ENCODE measurements at places on chromosomes 7 and 10. TPM values are rescaled to one million over a fixed set of nuclear protein-coding genes. Genes with fewer than 3 reads are reported as not detected.

The AKR1C1 gene
- 54.2 TPM for total RNA-seq

The UTF1 gene
- total RNA-seq = not detected

The HPSE2 gene
- total RNA-seq = 0.20 TPM

The GIMAP4 gene
- 3.4 TPM for total RNA-seq

The HOXA11 gene
- total RNA-seq = not detected

The MGMT gene
- 16.5 TPM for total RNA-seq

The UNCX gene
- not detected for total RNA-seq

The GJC3 gene
- total RNA-seq = 0.20 TPM

The TRA2A gene
- total RNA-seq = 74.9 TPM

The NEUROG3 gene
- total RNA-seq = not detected

The TLL2 gene
- total RNA-seq = 0.12 TPM

The HGF gene
- total RNA-seq = 0.76 TPM

The EZH2 gene
- 13.4 TPM for total RNA-seq

The PHTF2 gene
- 8.3 TPM for total RNA-seq

The CPXM2 gene
- total RNA-seq = 3.3 TPM

The SCART1 gene
- 0.56 TPM for total RNA-seq

The STRIP2 gene
- total RNA-seq = 3.4 TPM

The ELFN1 gene
- total RNA-seq = 0.68 TPM

The ICA1 gene
- 9.4 TPM for total RNA-seq

The MYOF gene
- total RNA-seq = 134 TPM

The SFTPA1 gene
- 0.32 TPM for total RNA-seq

The CTAGE6 gene
- 0.16 TPM for total RNA-seq

The MRC1 gene
- total RNA-seq = 1.2 TPM

The ADGRA1 gene
- not detected for total RNA-seq

The NUPR2 gene
- total RNA-seq = 0.32 TPM

The PLEKHS1 gene
- total RNA-seq = 1.0 TPM

The LAMTOR4 gene
- 71.1 TPM for total RNA-seq

The IDI2 gene
- total RNA-seq = not detected

The MOGAT3 gene
- not detected for total RNA-seq
